Right atrium auricular region (tissue), 2 donors: ENCODE measurements at places on chromosomes 7 and 10. TPM values are rescaled to one million over a fixed set of nuclear protein-coding genes. Genes with fewer than 3 reads are reported as not detected.

- DNase-seq = peak; percentile 62
Measured at GRCh38 chr10:73997461-73997786, 492 bp upstream of the VCL start.

DNA sequence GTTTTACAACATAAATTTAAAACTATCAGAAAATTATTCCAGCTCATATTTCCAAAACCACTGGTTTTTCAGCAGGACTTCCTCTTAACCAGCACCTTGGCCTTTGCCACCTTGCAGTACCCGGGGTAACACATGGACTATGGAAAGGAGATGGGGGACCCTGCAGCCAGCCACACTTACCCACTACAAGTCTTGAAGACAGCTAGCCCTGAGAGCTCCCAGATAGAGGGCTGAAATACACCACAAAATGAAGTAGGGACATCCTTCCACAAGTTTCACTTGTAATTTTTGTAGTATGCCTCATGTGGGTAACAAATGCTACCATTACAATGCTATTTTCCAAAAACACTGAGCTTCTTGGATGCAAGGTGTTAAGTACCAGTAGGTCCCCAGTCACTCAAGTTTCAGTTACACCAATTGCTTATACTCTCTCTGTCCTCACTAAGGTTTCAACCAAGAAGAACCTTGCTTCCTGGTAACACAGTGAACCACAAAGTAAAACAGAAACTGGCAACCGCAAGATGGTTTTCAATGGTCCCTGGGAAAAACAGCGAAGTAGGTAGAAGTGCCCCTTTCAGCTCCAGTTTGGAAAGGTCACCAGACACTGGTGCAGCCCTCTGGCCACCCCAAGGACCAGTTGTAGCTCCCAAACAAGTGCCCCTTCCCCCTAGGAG, 110.9 kb downstream of the SGMS1 start:
- DNase-seq = no peak

GRCh38 chr10:86596266-86596665, 58.1 kb upstream of the OPN4 start:
- peak; percentile 42 for DNase-seq

DNA sequence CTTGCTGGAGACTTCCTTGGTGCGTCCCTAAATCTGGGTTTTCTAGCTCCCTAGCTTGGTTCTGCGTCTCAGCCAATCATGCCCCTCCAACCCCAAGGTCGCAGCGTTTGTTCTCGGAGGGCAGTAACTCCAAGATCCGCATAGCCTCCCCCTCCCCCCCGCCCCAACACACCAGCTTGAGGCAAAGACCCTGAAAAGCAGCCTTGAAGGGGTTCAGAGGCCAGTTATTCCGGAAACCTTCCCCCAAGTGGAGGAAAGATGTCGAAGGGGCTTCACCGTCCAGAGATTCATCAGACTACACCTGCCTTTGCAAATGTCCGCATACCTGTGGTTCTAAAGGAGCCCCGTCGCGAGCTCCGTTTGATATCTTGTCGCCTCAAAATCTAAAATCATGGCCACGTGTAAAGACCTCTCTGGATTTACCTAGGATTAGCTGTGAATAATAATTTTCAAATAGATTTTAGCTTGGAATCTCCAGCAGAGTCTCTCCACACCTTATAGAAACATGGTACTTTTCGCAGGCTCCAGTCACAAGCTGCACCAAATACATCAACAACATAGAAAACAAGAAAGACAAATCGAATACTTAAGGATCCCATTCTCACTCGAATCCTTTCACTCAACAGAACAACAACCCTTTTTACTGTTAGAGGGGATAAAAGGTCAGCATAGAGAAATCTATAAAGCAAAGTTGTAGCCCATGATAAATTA, 7.9 kb downstream of the DLX6 start:
- DNase-seq = no peak

SH2B2 gene
- total RNA-seq = 2.6 TPM

HMX3 gene
- total RNA-seq = not detected

GRCh38 chr10:129258283-129258923, 208.6 kb upstream of the MGMT start:
- no peak for DNase-seq

NUTM2D gene
- 4.8 TPM for total RNA-seq

ZFYVE27 gene
- total RNA-seq = 14.6 TPM

SLC25A40 gene
- total RNA-seq = 26.6 TPM

LIPM gene
- 0.83 TPM for total RNA-seq

SPOCK2 gene
- 19.3 TPM for total RNA-seq

DNA sequence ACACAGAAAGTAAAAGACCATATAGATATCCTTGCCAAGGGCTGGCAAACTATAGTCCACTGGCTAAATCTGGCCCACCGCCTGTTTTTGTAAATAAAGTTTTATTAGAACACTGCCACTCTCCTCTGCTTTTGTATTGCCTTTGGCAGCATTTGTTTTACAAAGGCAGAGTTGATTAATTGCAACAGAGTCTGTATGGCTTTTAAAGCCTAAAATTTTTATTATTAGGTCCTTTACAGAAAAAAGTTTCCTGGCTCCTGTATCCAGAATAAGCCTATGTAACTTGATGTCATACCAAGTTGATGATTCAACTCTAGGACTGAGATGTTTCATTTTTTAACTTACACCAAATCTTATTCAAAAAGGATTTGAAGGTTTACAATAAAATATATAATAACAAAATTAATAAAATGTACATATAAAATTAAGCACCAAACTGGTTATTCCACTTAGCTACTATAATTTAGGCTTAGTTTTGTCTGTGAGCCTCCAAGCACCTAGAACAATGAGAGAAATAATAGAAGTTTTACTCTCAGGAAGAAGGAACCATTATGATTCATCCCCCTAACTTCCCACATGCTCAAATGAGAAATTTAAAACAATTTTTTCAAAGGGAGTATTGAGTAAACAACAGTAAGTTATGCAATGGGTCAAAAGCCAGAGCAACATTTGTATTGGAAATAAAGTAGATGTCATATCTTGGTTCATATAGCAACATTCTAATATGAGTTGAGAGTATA, 31.9 kb downstream of the CPED1 start:
- no peak for DNase-seq

RHOBTB1 gene
- 16.8 TPM for total RNA-seq

- no peak for DNase-seq
Measured at GRCh38 chr10:86375204-86375603, 8.6 kb upstream of the GRID1 start.

- peak; percentile 84 for DNase-seq
Measured at GRCh38 chr7:143381427-143382125, 431 bp downstream of the ZYX start.

DNA sequence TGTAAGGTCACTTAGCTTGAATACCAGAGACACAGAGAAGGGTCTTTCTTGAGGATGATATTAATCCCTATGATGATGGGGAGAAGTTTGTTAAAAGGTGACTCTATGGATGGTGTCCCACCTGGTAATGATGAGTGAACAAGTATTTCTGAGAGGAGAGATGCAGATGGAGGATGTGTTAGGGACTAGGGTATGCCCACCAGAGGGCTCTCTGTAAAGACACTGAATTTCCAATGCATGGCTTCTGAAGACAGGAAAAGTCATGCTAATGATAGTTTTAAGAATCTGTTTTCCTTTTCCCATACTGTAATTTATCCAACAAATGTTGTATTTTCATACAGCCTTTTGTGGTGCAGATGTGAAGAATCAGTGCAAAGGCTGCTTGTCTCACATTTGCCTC, 1250.9 kb upstream of the CELF2 start:
- no peak for DNase-seq

ZNF365 gene
- total RNA-seq = 1.1 TPM

HTR5A gene
- not detected for total RNA-seq

CTTNBP2 gene
- total RNA-seq = 4.4 TPM

DNA sequence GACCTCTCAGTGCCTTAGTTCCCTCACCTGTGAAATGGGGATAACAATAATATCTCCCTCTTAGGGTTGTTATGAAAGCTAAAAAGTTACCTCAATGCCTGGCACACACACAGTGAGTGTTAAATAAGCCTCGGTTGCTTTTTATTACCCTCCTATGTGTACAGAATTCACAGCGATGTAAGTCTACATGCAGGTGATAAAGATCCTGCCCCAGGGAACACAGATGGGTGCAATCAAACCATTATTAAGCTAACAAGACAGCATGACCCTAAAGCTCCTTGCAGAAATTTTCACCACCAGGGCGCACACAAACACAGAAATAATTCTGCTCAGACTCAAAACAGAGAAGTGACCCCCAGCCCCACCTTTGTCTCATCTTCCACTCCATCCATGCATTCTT, 261.9 kb downstream of the SNX10 start:
- DNase-seq = no peak

HELLS gene
- total RNA-seq = 2.3 TPM

ADIRF gene
- total RNA-seq = 195 TPM

DNA sequence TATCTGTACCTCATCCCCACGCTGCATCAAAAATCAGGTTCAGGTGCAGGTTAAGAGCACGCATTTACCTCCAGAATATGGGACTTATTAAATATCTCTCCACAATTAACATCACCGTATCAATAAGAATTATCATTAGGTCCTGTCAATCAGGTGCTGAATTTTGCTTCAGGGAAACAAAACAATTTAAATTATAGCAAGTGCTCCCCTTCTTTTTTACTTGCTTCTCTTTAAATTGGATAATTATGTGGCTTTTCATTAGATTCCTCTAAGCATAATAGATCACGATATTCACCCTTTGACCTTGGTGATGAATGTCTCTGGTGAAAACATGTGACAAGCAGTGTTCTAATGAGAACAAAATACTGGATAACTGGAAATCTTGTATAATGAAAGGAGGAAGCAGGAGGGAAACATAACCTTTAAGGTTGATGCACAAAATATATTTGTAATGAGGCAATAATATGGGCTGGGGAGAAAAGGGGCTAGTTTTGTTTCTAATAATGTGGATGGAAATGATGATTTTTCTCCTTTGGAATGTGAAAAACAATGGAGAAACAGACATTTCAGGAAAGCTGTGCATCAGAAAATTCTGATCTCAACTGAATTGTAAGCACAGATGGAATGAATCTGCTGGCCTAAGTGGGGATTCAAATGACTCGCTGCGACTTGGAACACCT, 166.9 kb downstream of the SNX10 start:
- DNase-seq = no peak

GRCh38 chr10:123241391-123242141, 87.4 kb downstream of the BUB3 start:
- no peak for DNase-seq

GRCh38 chr7:39816462-39817060, 133.5 kb upstream of the CDK13 start:
- no peak for DNase-seq

EN2 gene
- total RNA-seq = not detected

DNA sequence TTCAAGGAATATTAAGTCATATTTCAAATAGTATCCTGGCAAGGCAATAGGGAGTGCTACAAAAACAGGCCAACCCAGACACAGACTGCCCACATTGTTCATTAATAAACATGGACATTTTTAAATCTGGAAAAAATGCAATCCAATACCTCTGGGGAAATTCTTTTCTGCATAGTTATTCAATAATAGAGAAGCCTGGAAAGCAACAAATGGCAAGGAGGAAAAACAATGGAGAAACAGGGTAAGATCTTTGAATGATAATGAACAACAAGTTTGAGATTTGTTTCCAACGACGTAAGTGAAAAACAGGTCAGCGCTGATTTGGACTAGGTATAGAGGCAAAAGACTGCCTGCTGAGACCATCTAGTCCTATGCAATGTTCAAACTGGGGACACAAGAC, 44.7 kb upstream of the ZNF800 start:
- no peak for DNase-seq

- no peak for DNase-seq
Measured at GRCh38 chr7:134155871-134156270, 28.7 kb downstream of the LRGUK start.

- no peak for DNase-seq
Measured at GRCh38 chr10:68871731-68872342, 29.3 kb upstream of the DDX50 start.

GRCh38 chr7:31204071-31204470, 136.5 kb downstream of the NEUROD6 start:
- DNase-seq = no peak

SORBS1 gene
- 742 TPM for total RNA-seq

SPDYE2B gene
- total RNA-seq = not detected

EPO gene
- not detected for total RNA-seq

DNA sequence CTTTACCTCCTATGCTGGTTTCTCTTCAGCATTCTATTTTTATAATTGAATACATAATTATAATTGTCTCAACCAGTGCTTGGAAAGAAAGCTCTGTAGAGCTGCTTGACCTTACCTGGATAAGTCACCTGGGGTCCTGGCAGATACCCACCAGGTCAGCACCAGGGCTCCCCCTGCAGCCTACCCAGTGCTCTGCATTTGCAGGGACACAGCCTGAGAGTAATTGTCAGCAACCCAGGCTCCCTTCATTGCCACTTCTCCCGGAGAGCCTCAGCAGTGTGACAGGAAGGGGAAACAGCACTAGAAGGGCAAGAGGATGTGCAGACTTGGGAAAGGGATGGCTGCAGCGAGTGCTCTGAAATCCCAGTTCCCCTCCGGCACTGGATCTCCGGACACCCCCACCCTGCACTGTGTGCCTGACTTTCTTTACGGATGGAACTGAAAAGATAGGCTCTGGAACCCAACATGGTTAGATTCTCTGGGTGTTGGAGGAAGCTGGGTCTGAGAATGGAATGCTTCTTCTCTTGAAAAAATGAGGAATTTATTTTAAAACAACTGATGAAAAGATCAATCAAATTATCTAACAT, 11.4 kb upstream of the PAX4 start:
- no peak for DNase-seq

- DNase-seq = peak; percentile 73
Measured at GRCh38 chr7:44565097-44565794, 8.5 kb downstream of the DDX56 start.

DNA sequence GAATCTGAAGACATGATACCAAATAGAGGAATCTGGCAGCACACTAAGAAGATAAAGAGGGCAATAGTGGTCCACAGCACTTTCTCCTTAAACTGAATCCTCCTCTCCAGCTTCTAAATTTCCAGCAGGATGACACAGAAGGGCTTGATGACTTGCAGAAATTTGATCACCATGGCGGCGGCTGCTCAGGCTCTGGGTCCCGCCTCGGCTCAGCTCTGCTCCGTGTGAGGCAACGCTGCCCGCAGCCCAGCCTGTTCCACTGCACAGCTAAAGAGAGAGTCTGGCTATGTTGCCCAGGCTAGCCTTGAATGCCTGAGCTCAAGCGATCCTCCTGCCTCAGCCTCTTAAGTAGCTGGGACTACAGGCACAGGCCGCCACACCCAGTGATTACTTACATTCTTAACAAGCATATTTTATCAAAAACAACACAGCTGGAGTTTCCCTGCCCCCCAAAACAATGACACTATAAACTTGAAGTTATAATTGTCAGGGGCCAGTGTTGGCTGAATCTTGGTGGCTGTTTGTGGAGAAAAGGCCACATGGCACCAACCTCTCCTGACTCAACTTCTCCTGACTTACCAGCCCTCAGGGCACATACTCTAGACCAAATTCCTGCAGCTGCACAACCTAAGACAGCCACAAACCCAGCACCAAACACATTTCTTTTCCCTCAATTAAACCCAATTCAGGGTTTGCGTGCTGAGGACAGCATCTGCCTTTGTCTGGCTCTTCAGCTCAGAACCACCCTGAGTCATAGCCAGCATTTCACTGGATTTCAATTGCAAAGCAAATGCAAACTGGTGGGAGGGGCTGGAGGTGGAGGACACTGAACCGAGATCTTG, 11.6 kb upstream of the TNPO3 start:
- DNase-seq = peak; percentile 30

HACD1 gene
- total RNA-seq = 143 TPM

- DNase-seq = no peak
Measured at GRCh38 chr10:3692387-3692999, 92.5 kb downstream of the KLF6 start.
